ENCODE measurements at places on chromosomes 3 and 15.

GRCh38 chr3:38458796-38459498 is 5.3 kb downstream of the ACVR2B start:
- peak; percentile 84 for DNase-seq

DNA sequence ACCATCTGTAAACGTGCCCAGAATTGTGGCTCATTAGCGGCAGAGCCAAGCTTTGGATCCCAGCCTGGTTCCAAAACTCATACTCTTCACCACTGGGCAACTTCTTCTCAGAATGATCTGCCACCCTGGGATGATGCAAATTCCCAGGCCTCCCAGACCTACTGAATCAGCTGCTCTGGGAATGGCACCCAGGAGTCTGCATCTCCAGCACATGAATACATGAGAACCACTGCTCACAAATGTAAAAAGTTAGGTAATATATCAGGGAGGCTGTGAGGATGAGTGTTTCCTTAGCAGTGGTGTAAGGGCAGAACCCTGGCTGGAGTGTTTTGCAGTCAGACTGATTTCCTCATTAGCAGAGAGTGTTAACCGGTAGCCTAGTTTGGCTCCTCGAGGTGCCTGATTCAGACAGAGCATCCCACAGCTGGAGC is 94.2 kb downstream of the LIPC start:
- no peak for DNase-seq

DNA sequence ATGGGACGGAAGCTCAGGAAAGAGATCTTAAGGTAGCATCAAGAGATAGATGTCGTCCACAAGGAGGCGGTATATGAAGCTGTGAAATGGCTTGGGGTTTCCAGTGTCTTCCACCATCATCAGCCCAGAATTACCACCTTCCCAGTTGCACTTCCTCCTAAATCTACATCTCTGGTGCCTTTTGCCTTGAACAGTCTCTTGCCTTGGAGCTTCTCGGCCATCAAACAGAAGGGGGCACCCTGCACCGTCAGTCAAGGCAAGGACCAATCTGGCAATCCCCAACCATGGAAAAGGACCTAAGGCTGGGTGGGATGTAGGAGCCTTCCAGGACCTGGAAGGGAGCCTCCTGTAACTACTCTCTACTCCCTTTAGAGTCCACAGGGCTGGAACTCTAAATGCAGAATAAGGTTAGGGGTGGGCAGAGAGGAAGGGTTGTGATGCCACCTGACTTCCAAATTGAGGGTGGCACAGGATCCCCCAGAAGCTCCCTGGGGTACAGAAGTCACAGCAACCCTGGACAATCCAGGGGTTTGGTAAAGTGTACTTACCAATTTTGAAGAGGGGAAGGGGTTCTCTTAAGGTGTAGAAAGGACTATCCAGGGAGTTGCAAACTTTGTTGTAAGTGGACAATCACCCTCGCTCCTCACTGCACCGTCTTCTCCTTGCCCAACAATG is 1.0 kb upstream of the RYR3 start:
- DNase-seq = no peak

DNA sequence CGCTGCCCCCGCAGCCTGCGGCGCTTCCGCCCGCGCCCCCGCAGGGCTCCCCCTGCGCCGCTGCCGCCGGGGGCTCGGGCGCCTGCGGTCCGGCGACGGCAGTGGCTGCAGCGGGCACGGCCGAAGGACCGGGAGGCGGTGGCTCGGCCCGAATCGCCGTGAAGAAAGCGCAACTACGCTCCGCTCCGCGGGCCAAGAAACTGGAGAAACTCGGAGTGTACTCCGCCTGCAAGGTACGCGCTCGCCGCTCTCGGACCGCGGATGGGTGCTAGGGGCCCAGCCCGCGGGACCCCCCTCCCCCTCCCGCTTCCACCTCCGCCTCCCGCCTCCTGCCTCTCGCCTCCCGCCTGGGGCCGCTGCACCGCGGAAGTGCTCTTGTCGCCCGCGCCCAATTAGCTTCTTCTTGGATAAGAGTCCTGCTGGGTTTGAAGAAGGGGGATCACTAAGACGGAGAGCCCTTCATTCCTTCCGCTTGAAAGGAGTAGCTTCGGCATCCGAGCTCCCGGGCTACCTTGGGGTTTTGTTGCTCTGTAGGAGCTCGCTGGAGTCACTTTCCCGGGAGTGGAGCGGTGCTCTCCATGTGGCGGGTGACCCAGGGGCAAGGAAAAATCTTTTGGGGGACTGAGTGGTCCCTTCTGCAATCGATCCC is 426 bp downstream of the KAT2B start:
- DNase-seq = peak; percentile 38

DNA sequence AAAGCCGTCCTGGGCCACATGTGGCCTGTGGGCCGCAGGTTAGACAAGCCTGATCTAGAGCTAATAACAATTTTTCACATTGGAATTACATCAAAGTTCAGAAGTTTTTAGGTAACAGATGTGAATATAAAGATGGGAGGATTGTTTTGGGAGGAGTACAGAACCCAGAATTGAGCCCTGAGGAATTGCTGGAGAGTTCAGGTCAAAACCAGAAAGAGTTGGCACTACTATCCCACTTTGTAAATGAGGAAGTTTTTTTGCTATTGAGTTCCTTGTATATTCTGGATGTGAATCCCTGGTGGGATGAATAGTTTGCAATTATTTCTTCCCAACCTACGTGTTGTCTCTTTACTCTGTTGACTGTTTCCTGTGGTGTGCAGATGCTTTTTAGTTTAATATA is 109.5 kb upstream of the LIPC start:
- no peak for DNase-seq

Data from NCI-H2029 treated with DMSO at 0.1 percent for 48 hours (cell line).